ENCODE measurements at places on chromosomes 1 and 21.
A peak's percentile ranks its signal among the peaks of the same experiment; 100 is the strongest.

DNA sequence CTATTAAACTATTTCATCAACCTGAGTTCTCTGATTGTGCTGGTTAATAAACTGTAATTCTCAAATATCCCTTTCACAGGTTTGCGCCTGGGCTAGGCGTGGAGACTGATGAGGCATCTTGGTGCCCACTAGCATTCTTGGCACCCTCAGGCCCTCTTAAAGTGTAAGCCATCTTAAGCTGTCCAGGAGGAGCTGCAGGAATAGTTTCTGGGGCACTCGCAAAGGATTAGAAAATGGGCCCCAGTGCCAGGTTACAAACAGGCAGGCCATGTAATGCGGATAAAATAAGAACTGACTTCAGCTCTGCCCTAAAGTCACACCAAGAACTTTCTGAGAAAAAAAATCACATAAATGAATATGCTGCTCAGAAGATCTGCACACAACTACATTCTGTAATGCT, 1.1 kb downstream of the CASQ2 start:
- DNase-seq = no peak

DNA sequence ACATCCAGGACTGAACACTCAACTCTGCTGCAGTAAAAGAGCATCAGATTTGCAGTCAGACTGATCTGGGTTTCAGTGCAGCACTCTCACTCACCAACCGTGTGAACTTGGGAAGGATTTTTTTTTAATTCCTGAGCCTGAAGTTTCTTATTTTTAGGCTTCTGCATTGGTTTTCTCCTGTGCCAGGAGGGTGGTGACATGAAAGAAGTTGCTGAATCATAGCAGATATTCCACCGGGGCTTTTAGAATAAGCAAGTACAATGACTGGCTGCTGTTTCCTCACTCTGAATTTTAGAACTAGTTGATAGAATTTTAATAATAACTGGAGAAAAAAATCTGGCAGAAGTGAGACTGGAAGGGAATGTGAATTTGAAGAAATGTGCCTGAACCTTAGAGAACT, 11.6 kb downstream of the ADAM30 start:
- no peak for DNase-seq

DNA sequence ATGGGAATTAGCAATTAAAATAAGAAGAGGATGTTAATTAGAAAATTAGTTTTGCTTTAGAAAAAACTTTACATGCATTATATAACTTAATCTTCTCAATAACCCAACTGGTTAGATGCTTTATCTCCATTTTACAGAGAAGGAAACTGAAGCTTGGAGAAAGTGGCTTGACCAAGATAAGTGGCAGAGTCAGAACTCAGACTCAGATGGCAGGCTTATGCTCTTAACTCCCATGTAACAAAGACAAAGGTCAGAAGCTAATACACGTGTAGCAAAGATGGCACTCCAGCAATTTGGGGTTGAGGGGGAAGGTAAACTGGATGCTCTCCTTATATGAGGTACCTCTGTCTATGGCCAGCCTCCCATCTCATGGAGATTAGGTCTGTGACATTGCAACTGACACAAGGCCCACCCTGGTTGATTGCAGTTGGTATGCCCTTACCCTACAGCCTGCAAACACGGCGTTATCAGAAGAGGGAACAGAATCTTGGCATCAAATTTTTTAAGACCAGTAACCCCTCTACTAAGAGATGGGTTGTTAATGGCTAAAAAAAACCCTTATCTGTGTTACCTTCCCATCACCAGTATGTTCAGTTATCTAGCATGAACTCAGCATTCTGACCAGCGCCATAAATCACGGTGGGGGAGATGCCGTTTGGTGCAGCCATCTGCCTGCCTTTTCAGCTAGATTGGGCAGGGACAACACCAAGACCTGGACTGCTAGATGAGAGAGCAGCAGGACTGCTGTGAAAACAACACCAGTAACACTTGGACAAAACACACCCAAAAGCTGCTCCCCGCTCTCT, 97.0 kb downstream of the UBR4 start:
- DNase-seq = no peak

DNA sequence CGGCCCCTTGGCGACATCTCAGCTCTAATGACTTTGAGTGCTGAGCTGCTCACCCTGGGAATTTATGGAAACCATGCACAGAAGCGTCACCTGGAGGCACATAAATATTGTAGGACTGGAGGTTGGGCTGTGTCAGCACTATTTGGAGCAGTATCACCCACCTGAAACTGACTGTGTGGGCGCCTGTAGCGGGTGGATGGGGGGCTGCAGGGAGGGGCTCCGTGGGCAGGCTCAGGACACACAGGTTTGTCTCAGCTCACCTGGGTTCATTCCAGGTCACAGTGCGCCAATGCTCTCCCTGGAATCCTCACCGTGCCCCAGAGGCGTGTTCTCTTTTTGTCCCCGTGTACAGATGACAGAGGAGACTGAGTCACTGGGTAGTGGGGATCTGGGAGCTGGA, 74.8 kb upstream of the ACTL8 start:
- no peak for DNase-seq

DNA sequence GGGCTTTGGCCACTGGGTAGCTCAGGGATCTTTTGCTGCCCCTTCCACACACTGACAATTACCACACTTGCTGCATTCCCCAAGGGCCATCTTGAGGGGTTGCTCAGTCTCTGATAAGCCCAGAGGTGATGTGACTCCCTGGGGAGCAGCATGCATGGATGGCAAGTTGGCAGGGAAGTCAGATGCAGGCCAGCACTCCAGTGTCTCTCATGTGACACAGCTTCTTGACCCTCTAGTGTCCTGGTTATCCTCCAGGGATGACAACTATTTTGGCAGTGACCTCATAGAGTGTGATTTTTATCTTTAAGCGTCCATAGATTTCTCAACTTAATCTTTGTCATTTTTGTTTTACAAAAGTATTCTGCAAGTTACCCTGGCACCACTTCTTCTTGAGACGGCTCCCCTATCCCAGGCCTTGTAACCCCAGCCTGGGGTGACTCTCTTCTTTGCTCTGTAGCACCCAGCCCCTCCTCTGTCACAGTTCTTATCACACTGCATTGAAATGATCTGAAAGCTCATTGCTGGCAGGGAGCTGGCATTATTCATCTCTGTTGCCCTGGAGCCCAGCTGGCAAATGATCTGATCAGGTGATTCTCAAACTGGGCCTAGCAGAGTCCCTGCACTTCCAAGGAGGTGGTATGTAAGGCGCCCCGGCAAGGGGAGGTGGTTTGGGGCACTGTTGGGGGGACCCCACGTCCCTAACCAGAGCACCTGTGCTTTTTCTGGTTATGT, 72.6 kb downstream of the TENT5C start:
- no peak for DNase-seq

- no peak for DNase-seq
Observed at GRCh38 chr1:168506204-168506819, 37.5 kb downstream of the XCL2 start.

GRCh38 chr1:11341901-11342552, 69.0 kb downstream of the UBIAD1 start:
- no peak for DNase-seq

- peak; percentile 22 for DNase-seq
Observed at GRCh38 chr1:109193653-109194590, 19.8 kb upstream of the SARS1 start.

- DNase-seq = no peak
Observed at GRCh38 chr1:198232378-198232777, 75.6 kb downstream of the NEK7 start.

- no peak for DNase-seq
Observed at GRCh38 chr21:40372506-40372905, 474.5 kb downstream of the DSCAM start.

- DNase-seq = no peak
Observed at GRCh38 chr21:29307718-29308455, 9.2 kb downstream of the BACH1 start.

- no peak for DNase-seq
Observed at GRCh38 chr1:186220067-186220466, 155.0 kb downstream of the TPR start.

DNA sequence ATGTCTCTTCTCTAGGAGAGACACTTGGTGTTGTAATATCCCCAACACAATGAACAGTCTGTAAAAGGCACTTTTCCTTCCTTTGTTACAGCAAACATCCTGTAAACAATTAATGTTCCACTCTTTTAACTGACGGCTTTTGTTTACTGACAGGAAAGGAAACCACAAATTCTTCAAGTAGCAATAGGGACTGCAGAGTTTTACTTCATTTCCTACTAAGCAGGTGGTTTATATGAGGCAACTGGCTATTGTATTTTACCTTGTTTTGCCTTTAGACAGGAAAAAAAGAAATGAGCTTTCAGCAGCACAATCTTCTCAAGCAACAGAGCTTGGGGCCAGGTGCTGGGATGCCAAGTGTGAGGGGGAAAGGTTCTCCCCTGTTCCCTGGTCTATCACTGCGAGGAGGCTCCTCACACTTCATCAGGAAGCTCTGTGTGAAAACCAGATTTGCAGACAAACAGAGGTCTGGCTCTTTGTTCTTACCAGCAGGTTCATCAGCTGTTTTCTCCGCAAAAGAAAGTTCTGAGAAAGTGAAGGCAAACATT, 51.2 kb downstream of the SIPA1L2 start:
- DNase-seq = no peak

GRCh38 chr1:147821883-147822282, 61.5 kb upstream of the GJA5 start:
- DNase-seq = no peak

All from T follicular helper cell (primary cell).